ENCODE measurements at places on chromosomes 5 and 9. TPM values are rescaled to one million over a fixed set of nuclear protein-coding genes. Genes with fewer than 3 reads are reported as not detected.

DNA sequence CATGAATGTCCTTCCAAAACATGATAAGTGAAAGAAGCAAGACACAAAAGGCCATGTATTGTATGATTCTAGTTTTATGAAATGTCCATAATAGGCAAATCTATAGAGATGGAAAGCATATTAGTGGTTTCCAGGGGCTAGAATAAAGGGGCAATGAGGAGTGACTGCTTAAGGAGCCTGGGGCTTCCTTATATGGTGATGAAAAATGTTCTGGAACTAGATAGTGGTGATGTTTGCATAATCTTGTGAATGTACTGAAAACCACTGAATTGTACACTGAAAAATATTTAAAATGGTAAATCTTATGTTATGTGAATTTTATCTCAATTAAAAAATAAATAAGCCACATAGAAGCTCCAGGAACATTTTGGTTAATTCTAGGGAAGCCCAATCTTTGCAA, 144.4 kb upstream of the ANKRD55 start:
- H3K4me1 ChIP-seq: no peaks in the 10 kb centered on the region
- H3K27me3 ChIP-seq: no peaks in the 10 kb centered on the region
- no peaks in the 10 kb centered on the region for H3K36me3 ChIP-seq
- H3K27ac ChIP-seq: no peak overlapping the region
- no peak for DNase-seq
- no peak overlapping the region for H3K4me3 ChIP-seq

GRCh38 chr9:2419347-2419746, 202.2 kb upstream of the VLDLR start:
- H3K4me3 ChIP-seq: no peak overlapping the region
- no peaks in the 10 kb centered on the region for H3K36me3 ChIP-seq
- no peaks in the 10 kb centered on the region for H3K27me3 ChIP-seq
- H3K4me1 ChIP-seq: no peaks in the 10 kb centered on the region

GRCh38 chr5:57316798-57317327, 143.0 kb downstream of the GPBP1 start:
- H3K4me3 ChIP-seq: no peak overlapping the region
- no peaks in the 10 kb centered on the region for H3K36me3 ChIP-seq
- DNase-seq: no peak
- no peak overlapping the region for H3K27ac ChIP-seq
- no peaks in the 10 kb centered on the region for H3K27me3 ChIP-seq

DNA sequence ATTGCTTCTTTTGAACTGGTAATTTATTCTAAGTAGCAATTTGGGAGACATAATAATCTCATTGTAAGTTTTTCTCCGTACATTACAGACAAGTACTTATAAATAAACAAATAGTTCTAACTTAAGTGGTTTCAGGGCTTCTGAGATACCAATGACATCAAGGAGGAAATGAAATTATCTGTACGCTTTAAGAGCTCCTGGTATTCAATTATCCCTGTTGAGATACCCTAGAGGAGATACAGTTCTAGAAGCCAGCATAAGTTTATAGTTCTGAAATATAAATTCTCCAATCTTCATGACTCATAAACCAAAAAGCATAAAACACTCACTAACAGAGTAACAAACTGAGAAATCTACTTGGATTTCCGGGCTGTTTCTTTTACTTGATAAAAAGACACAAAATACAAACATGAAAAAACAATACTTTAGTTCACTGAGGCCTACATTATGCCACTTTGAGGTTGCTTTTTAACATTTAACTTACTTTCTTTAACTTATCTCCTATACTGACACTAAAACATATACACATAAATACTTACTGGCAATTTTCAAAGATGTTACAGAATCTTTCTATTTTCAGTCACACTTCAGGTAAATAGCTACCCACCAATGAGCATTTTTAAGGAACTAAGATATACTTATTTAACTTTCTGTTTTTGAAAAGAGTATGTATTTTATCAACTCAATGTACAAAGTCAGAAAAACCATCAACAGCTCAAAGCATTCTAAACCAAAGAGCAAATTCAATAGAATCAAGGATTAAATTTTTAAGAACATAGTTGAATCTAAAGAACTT, 7.5 kb downstream of the DCTN4 start:
- no peak for DNase-seq
- no peaks in the 10 kb centered on the region for H3K27me3 ChIP-seq
- peaks cover 51% of the 10 kb centered on the region for H3K36me3 ChIP-seq
- no peak overlapping the region for H3K4me3 ChIP-seq

DNA sequence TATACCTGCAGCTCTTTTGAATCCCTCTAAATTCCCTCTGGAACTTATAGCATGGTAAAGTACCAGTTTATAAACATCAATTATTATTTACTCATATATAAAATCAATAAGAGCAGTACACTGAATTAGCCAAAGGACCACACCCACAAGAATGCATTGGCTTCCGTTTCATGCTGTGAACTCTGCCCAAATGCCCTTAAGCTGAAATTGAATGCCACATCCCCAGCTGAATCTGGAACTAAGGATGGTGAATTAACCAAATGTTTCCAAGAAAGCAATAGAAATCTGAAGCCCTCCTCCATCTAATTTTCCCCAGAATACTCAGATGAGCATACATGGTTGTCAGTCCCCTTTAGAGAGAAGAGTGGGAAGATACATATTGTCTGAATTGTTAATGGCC, 436.4 kb upstream of the FTMT start:
- H3K4me1 ChIP-seq: no peaks in the 10 kb centered on the region
- H3K27me3 ChIP-seq: no peaks in the 10 kb centered on the region
- no peak overlapping the region for H3K4me3 ChIP-seq
- H3K36me3 ChIP-seq: no peaks in the 10 kb centered on the region

DNA sequence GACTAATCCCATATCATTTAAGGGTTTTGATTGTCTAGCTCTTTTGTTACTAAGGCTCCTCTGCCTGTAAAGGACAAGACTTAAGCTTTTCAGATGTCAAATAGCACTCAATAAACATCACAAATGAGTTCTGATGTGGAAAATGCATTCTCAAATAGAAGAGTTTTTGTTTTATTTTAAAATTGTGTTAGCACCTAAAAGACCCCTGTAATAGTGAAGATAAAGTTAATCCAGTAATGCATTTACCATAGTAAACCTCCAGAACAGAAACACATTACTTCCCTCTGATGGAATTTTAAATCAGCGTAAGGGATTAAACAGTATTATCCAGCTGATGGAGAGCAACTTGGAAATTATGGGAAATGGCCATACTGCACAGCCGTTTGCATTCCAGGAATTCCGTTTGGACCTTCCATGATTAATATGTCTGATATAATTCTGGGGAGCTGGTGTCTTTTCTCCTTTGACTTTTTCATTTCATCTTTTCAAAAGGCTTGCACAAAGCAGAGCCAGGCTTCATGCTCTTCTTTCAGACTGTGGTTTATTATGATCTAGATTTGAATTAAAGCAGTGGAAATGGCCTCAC, 105.6 kb downstream of the PPP2R2B start:
- H3K4me1 ChIP-seq: no peaks in the 10 kb centered on the region
- no peaks in the 10 kb centered on the region for H3K36me3 ChIP-seq
- H3K27ac ChIP-seq: no peak overlapping the region
- no peak overlapping the region for H3K4me3 ChIP-seq
- DNase-seq: no peak

- no peak overlapping the region for H3K4me3 ChIP-seq
- H3K27me3 ChIP-seq: no peaks in the 10 kb centered on the region
- no peaks in the 10 kb centered on the region for H3K36me3 ChIP-seq
Observed at GRCh38 chr9:10479172-10479571, 133.6 kb downstream of the PTPRD start.

DNA sequence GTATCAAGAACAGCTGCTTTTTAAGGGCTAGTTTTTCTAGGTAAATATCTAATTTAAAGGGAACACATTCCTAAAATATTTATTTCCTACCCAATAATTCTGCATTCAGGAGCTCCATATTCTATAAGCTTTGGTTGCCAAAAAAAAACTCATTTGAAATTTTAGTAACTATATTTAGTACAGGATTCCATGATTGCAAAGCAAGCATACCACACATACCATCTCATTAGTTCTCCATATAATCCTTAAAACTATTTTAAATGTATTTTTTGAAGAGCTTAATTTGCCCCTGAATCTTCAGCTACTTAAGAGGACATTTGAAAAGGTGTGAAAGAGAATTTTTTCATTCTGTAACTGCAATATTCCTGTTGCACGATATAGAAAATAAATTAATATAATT, 877.0 kb downstream of the NR2F1-AS1 start:
- H3K4me1 ChIP-seq: no peaks in the 10 kb centered on the region
- no peak overlapping the region for H3K4me3 ChIP-seq
- DNase-seq: no peak
- no peaks in the 10 kb centered on the region for H3K27me3 ChIP-seq

- no peaks in the 10 kb centered on the region for H3K4me1 ChIP-seq
- peaks cover 6% of the 10 kb centered on the region for H3K36me3 ChIP-seq
- H3K27me3 ChIP-seq: no peaks in the 10 kb centered on the region
- no peak overlapping the region for H3K4me3 ChIP-seq
- H3K27ac ChIP-seq: no peak overlapping the region
Observed at GRCh38 chr9:129125478-129125877, 14.3 kb downstream of the PTPA start.

ATG12 gene
- total RNA-seq: 43.7 TPM

CDX1 gene
- not detected for total RNA-seq

ARHGEF28 gene
- total RNA-seq: 0.47 TPM

FAM78A gene
- total RNA-seq: 110 TPM

Measured in naive thymus-derived CD4-positive, alpha-beta T cell (primary cell).